ENCODE measurements at places on chromosomes 3 and 15. TPM values are rescaled to one million over a fixed set of nuclear protein-coding genes. Genes with fewer than 3 reads are reported as not detected.

Gene LRTM1
- not detected for total RNA-seq

DNA sequence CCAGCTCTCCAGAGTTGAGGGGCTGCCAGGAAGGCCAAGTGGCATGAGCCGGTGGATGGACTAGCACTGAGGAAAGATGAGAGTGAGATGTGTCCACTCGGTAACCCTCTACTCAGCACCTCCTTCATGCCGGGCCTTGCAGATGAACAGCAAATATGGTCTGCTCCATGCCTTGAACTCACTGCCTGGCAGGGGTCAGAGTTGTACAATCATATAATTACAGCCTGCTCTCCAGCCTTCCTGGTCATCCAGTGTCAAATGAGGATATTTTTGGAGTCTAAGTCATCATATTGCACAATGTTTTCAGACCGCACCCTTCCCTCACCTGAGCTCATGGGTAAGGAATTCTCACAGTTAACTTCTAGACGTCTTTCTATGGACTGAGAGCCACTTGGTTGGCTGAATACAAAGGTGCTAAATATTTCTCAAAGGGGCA is 4.9 kb downstream of the MGLL start:
- peak; percentile 84 for DNase-seq

Gene GRAMD2A
- under 0.01 TPM for total RNA-seq

- DNase-seq = no peak
Observed at GRCh38 chr3:53111822-53112221, 18.4 kb downstream of the RFT1 start.

Gene THSD4
- total RNA-seq = 31.1 TPM
